ENCODE measurements at places on chromosomes 16 and 17.

DNA sequence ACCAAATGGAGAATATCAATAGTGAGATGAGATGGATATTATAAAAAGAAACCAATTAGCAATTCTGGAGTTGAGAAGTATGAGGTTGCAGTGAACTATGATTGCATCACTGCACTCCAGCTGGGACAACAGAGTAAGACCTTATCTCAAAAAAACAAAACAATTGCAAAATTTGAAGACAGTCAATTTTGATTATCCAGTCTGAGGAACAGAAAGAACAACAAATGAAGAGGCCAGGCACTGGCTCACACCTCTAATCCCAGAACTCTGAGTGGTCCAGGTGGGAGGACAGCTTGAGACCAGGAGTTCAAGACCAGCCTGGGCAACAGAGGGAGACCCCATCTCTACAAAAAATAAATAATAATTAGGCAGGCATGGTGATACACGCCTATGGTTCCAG, 35.0 kb downstream of the USP32 start:
- DNase-seq = no peak

- no peak for DNase-seq
Measured at GRCh38 chr17:44687756-44688155, 1.8 kb downstream of the CCDC43 start.

GRCh38 chr16:78566397-78567073, 467.1 kb downstream of the WWOX start:
- DNase-seq = no peak

DNA sequence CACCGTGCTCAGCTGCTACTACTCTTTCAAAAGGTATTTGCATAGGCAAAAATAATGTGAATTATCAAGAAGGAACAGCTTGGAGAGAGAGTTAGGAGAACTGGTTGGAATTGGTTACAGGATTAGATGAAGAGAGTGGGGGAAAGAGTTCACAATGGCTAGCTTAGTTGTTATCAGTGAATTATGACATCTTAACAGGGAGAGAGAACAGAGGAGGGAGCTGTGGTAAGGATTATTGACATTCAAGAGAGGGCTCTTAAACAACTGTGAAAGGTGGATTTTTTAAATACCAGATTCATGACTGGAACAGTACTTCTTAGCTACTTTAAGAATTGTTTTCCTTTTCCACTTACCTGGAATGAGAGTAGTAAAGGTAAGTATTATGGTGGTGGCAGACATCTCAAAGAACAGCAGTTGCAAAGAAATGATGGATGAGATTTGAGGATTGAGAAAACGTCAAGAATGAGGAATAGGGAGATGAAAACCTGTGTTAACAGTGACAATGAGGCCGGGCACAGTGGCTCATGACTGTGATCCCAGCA, 43.9 kb upstream of the SLC5A11 start:
- no peak for DNase-seq

DNA sequence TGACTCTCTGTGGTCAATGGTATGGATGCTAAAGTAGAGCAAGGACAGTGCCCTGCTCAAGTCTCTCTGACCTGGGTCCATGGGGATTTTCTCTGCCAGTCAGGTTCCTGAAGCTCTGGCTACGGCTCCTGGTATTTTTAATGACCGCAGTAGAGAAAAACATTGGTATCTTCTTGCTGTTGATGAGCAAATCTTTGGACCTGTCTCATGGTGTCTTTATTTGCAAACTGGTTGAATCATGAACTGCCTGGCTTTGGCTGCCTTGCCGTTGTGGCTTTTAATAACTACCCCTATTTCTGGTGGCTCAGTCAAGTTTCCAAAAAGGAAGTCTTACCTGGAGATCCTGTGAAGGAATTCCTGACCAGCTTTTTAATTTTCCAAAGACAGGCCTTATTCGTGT, 8.7 kb downstream of the FAM234A start:
- DNase-seq = no peak
